ENCODE measurements at places on chromosomes 1 and 21.

- DNase-seq, result no peak
Measured at GRCh38 chr1:229964281-229964680, 102.8 kb upstream of the GALNT2 start.

- DNase-seq, result no peak
Measured at GRCh38 chr21:26753822-26754221, 91.4 kb downstream of the ADAMTS1 start.

- no peak for DNase-seq
Measured at GRCh38 chr1:115469703-115470476, 131.8 kb upstream of the NGF start.

GRCh38 chr1:175976865-175977642 is 230.0 kb downstream of the COP1 start:
- no peak for DNase-seq

GRCh38 chr1:207868251-207868773 is 42.6 kb downstream of the CD34 start:
- no peak for DNase-seq

- DNase-seq, result no peak
Measured at GRCh38 chr1:205760606-205761005, 10.6 kb upstream of the NUCKS1 start.

GRCh38 chr1:97895278-97895677 is 25.6 kb downstream of the DPYD start:
- no peak for DNase-seq

DNA sequence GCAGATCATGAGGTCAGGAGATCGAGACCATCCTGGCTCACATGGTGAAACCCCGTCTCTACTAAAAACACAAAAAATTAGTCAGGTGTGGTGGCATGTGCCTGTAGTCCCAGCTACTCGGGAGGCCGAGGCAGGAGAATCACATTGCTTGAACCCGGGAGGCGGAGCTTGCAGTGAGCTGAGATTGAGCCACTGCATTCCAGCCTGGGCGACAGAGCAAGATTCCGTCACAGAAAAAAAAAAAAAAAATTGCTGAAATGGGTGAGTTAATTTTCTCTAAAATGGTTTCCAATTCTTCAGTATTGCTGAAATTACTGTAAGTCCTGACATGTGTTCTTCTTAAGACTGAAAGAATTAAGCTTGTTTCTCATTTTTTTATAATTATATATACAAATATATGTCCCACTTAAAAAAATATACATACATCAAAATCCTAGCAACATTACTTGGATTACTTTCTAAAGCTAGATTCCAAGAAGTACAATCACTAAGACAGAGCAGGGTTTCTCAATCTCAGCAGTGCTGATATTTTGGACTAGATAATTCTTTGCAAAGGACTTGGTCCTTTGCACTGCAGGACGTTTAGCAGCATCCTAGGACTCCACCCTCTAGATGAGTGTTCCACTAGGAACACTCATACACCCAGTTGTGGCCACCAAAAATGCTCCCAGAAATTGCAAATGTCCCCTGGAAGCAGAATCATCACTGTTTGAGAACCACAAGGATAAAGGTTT is 24.8 kb downstream of the ZNHIT6 start:
- DNase-seq, result no peak

GRCh38 chr1:201921952-201922558 is 24.3 kb downstream of the LMOD1 start:
- no peak for DNase-seq

GRCh38 chr1:80910426-80910825 is 890.3 kb upstream of the ADGRL2 start:
- DNase-seq, result no peak

- DNase-seq, result no peak
Measured at GRCh38 chr1:234845097-234845660, 235.2 kb upstream of the IRF2BP2 start.

DNA sequence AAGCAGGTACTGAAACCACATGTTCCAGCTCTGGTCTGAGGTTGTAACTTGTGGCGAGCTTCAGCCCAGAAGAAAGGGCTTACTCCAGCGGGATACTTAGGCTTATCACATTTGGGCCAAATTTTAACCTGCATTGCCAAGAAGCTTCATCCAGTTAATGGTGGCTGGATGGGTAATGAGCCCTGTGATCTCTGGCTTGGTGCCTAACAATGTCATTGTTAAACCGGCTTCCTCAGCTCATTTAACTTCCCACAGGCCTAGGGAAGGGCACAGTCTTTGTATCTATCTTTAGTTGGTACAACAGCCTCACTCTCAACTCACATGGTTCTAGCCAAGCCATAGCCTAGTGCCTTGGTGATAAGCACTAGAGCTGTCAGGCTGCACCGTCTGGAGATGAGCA is 43.6 kb upstream of the CCDC190 start:
- no peak for DNase-seq

DNA sequence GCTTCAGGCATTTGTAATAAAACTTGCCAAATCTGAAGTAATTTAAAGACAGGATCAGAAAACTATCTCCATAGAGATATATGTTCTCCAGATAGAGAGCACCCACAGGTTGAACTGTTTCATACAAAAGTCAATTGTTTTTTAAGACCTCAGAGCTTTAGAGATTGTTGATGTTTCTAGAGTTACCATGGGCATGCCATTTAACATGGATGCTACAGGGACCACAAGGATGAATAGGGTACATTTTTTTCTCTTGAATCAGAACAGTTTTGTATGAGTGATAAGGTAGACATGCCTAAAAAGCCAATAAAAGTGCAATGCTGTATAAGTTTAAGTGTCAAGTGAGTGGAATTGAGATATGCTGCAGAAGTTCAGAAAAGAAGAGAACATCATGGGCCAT is 511.0 kb upstream of the CAMK1G start:
- no peak for DNase-seq

DNA sequence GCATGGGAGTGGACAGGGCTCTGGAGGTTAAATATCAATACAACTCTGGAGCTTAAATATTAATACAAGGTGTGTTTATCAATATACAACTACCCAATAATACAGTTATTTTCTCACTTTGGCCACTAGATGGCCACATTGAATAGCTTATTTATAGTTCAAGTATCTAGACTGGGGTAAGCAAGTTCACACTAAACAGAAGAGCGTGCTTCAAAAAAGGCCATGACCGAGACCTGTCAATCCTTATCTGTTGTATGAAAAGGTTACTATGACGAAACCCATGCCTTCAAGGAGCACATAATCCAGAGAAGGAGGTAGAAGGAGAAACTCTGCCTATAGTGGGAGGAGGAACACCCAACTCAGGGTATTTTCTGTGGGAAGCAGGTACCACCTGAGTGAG is 29.1 kb downstream of the CHML start:
- DNase-seq, result no peak

GRCh38 chr1:81237473-81238089 is 563.2 kb upstream of the ADGRL2 start:
- DNase-seq, result no peak

GRCh38 chr1:10788592-10789006 is 7.8 kb downstream of the CASZ1 start:
- DNase-seq, result no peak

- DNase-seq, result no peak
Measured at GRCh38 chr1:160342526-160342925, 524 bp downstream of the COPA start.

DNA sequence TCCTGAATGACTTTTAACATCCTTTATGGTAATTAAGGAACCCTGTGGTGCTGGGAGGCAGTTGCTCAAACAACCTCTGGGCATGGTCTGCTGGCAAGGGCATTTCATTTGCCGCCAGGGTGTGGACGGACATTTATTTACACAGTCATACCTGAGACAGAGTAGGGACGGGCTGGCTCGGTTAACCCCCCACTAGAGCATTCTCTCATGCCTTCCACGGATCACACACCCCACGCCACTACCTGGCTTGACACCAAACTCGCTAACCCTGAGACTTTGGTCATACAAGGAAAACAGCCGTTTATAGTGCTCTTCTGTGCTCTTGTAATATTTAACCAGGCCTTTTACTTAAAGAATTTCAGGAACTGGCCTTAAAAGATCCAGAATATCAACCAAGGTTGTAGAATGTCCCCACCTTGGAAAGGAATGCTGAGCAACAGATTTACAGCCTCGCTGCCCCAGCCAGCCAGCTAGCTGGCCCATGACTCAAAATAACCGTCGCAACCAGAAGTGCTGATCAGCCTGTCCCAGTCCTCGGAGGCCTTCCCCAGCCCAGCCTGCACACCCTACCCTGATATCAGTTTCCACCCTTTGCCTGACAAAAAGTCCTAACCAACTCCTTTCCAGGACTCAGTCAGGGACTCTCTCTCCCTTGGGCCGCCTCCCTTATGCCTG is 6.5 kb upstream of the PDXK start:
- DNase-seq, result no peak

GRCh38 chr21:28823429-28823828 is 169.2 kb downstream of the LTN1 start:
- no peak for DNase-seq

GRCh38 chr1:176110203-176110602 is 96.9 kb downstream of the COP1 start:
- no peak for DNase-seq

DNA sequence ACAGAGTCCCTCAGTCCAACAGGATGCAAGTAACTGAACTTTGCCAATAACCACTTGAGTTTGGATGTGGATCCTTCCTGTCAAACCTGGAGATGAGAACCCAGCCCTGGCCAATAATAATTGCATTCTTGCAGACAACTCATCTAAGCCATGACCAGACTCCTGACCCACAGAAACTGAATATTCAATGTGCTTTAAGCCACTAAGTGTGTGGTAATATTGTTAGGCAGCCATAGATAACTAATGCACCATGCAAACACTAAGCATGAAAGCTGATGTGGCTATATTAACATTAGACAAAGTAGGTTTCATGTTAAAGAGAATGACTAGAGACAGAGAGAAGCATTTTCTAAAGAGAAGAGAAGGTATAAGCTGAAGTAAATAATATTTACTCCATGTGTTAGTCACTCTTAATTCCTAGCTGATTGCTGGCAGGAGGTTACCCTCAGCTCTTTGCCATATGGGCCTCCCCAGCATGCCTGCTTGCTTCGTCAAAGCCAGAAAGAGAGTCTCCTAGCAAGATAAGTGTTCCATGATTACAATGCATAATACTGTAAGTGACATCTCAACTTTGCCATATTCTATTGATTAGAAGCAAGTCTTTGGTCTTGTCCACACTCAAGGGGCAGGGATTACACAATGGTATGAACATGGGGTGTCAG is 276.4 kb upstream of the PLXNA2 start:
- no peak for DNase-seq

GRCh38 chr1:53273526-53273925 is 35.2 kb upstream of the MAGOH start:
- DNase-seq, result no peak

- DNase-seq, result no peak
Measured at GRCh38 chr1:60655679-60656355, 426.5 kb upstream of the NFIA start.

DNA sequence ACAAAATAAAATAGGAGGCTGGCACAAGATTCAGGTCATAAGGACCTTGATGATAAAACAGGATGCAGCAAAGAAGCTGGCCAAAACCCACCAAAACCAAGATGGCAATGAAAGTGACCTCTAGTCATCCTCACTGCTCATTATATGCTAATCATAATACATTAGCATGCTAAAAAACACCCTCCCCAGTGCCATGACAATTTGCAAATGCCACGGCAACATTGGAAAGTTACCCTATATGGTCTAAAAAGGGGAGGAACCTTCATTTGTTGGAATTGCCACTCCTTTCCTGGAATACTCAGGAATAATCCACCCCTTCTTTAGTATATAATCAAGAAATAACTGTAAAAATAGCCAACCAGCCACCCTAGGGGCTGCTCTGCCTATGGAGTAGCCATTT is 108.8 kb upstream of the GRIK1 start:
- no peak for DNase-seq

- DNase-seq, result no peak
Measured at GRCh38 chr21:46115441-46116188, 17.7 kb downstream of the COL6A2 start.

DNA sequence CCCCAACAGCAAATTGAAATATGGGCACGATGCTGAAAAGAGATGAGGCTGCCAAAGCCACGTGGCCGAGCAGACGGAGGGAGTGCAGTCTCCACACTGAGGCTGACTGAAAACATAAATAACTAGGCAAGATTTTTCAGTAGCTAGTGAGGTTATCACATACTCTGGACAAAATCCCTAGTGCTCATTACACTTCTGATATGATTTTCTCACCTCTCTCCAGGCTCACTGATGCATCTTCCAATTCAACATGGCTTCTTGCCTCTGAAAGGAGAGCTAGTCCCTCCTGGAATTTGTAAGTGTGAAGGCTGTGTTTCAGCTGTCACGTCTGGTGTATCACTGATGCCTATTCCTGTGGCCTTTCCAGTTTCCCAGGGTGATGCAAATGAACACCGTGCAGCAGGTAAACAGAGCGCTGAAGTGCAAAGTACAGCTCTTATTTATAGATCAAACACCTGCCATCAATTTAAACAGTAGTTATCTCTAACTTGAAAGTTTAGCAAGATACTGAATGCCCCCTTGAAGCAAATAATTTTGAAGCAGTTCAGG is 656.1 kb downstream of the KIF26B start:
- no peak for DNase-seq

GRCh38 chr1:177230228-177231016 is 59.7 kb downstream of the BRINP2 start:
- DNase-seq, result no peak

GRCh38 chr1:93840956-93841482 is 38.0 kb downstream of the DNTTIP2 start:
- DNase-seq, result no peak

DNA sequence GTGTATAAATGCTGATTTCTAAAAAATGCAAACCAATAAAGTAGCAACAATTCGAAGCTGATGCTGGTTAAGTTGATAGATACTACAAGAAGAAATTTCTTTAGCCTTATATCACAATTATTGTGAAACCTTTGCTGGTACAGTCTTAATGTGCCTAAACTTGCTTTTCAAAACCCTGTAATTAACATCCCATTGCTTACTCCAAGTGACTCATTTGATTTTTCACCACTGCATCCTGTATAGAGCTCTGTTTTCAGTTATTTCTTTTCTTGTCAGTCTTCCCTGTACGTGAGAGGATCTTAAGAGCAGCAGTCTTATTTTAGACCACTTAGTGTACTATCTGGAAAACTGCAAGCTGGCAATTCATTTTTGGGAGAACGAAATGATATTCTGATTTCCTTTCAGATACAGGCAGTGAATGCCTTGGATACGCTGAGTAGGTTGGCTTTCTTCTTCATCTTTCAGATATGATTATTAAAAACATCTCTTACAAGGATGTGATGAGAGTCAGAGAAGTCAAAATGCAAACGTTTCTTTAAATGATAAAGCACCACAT is 210.3 kb downstream of the KCTD3 start:
- no peak for DNase-seq
